ENCODE measurements at places on chromosomes 16 and 17. TPM values are rescaled to one million over a fixed set of nuclear protein-coding genes. Genes with fewer than 3 reads are reported as not detected.

Gene TBX21
- total RNA-seq, result not detected

Gene MMP28
- total RNA-seq, result 4.2 TPM

Gene B3GNT9
- 7.8 TPM for total RNA-seq

Gene TTYH2
- total RNA-seq, result 34.4 TPM

Gene CIBAR2
- total RNA-seq, result not detected

Gene TP53TG3
- total RNA-seq, result not detected

Gene FBXL16
- total RNA-seq, result not detected

Gene C16orf95
- total RNA-seq, result 2.6 TPM

Gene ZNF205
- 7.3 TPM for total RNA-seq

Gene CDRT15L2
- total RNA-seq, result not detected

Gene ERBB2
- total RNA-seq, result 69.9 TPM

Gene NXPH3
- 0.52 TPM for total RNA-seq

Gene CCL1
- total RNA-seq, result not detected

Gene KRTAP1-1
- total RNA-seq, result not detected

Gene UNC13D
- total RNA-seq, result 1.6 TPM

Gene GCGR
- not detected for total RNA-seq

Gene SLC2A4
- 34.4 TPM for total RNA-seq

Gene PPP1R27
- total RNA-seq, result 35.0 TPM

Gene SPECC1
- 13.6 TPM for total RNA-seq

Gene CCL17
- total RNA-seq, result not detected

Gene TAX1BP3
- 31.3 TPM for total RNA-seq

Gene TCAP
- 78.8 TPM for total RNA-seq

Gene VMP1
- total RNA-seq, result 128 TPM

Gene BCL6B
- 13.0 TPM for total RNA-seq

Gene ZG16
- total RNA-seq, result not detected

Gene TMEM220
- total RNA-seq, result 5.2 TPM

Gene CD7
- total RNA-seq, result 0.52 TPM

Gene KCNJ12
- total RNA-seq, result 14.6 TPM

Gene HSD17B2
- not detected for total RNA-seq

Gene MC1R
- 0.52 TPM for total RNA-seq

Measured in skeletal muscle tissue (tissue), 5 donors.